ENCODE measurements at places on chromosomes 12 and 14. TPM values are rescaled to one million over a fixed set of nuclear protein-coding genes. Genes with fewer than 3 reads are reported as not detected.

Gene APOF
- not detected for total RNA-seq

Gene OTUB2
- total RNA-seq, result 9.6 TPM

Gene FAM90A1
- not detected for total RNA-seq

Gene BICDL1
- total RNA-seq, result 2.5 TPM

Gene DEPDC4
- total RNA-seq, result 8.3 TPM

- H3K36me3 ChIP-seq, result no peaks in the 10 kb centered on the region
- peak; percentile 37 for DNase-seq
- H3K4me3 ChIP-seq, result no peak overlapping the region
Observed at GRCh38 chr12:6843118-6843902, 2.6 kb downstream of the GNB3 start.

- H3K36me3 ChIP-seq, result no peaks in the 10 kb centered on the region
- DNase-seq, result no peak
Observed at GRCh38 chr14:104113631-104114420, 24.6 kb upstream of the KIF26A start.

DNA sequence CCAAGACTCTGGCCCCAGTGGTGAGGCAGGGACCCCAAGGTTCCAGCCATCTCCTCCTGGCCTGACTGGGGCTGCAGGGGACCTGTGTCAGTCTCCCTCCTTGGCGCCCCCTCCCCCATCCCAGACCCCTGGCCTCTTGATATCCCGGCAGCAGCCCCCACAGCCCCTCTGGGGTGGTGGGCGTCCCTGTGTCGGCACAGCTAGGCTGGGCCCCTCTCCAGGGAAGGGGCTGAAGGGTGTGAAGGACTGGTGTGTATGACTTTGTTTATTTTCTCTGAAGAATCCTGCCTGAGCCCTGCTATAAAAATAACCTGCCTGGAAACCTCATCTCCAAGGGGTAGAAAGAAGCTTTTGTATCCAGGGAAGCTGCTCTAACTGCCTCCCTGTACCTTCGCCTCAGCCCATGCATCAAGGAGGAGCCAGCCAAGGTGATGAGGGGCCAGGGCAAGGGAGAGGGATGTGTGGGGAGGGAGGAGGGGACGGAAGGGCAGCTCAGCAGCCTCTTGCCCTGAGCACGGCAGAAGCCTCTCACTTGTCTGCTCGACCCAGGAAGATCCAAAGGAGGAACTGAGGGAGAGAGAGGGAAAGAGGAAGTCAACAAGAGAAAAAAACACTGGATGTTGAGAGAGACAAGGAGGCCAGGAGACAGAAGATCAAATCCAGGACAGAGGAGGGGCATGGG lies 25.4 kb upstream of the COL2A1 start:
- peaks cover 30% of the 10 kb centered on the region for H3K27me3 ChIP-seq
- H3K4me3 ChIP-seq, result no peak overlapping the region
- no peak overlapping the region for H3K27ac ChIP-seq
- peaks cover 57% of the 10 kb centered on the region for H3K4me1 ChIP-seq
- no peaks in the 10 kb centered on the region for H3K36me3 ChIP-seq

DNA sequence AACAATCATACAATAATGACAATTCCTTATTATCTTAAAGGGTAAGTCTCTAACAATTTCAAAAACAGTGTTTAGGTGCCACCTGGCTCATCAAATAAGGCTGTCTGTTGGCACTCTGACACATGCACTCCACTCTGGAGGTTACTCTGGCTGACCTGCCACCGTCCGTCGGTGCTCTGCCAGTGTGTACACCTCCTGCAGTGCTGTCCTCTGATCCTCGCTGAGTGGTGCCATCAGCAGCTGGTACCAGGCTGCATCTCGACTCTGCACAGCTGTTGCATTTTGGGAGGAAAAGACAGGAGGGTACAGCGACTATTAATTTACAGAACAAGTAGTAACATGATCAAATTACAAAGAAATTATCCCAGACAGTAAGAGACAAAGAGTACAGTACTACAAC lies 63.9 kb downstream of the IPO8 start:
- H3K4me3 ChIP-seq, result no peak overlapping the region
- no peaks in the 10 kb centered on the region for H3K27me3 ChIP-seq
- peaks cover 3% of the 10 kb centered on the region for H3K4me1 ChIP-seq
- no peak for DNase-seq
- H3K27ac ChIP-seq, result no peak overlapping the region

DNA sequence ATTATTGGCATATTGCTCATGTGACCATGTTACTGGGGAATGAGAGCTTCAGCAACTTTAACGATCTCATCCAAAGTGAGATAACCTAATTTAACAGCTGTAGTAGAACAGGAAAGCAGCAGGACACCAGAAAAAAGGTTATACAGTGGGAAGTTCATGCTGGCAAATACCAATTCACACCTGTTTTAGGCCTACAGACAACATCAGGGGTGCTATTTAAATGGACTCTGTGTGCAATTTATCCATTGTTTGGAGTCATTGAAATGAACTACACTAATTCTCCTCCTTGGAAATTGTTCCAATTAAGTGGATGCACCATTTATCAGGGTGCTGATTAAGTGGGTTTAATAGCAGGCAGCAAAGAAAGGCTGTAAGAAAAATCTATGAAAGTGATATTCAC lies 424.4 kb upstream of the LMO3 start:
- H3K4me1 ChIP-seq, result peaks cover 24% of the 10 kb centered on the region
- peak; percentile 4 for DNase-seq
- no peaks in the 10 kb centered on the region for H3K36me3 ChIP-seq
- no peak overlapping the region for H3K4me3 ChIP-seq
- H3K27me3 ChIP-seq, result no peaks in the 10 kb centered on the region

DNA sequence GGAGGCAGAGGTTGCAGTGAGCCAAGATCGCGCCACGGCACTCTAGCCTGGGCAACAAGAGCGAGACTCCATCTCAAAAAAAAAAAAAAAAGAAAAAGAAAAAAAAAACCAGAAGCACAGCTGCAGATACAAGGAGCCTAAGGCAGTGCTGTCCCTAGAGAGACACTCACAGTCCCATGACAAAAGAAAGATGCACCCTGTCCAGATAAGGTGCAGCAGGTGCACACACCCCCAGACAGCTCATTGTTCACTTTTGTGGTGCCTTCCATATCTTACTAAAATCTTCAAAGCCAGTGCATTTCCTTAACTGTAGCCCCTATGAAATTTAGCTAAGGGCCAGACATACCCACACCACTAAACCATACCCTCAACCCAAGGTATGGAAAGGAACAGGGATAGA lies 7.7 kb upstream of the NRL start:
- no peaks in the 10 kb centered on the region for H3K4me1 ChIP-seq
- no peak for DNase-seq
- no peak overlapping the region for H3K4me3 ChIP-seq

GRCh38 chr12:124632519-124632984 lies 65.1 kb upstream of the NCOR2 start:
- no peak overlapping the region for H3K27ac ChIP-seq
- peak; percentile 50 for DNase-seq
- peaks cover 14% of the 10 kb centered on the region for H3K4me1 ChIP-seq
- H3K36me3 ChIP-seq, result no peaks in the 10 kb centered on the region

DNA sequence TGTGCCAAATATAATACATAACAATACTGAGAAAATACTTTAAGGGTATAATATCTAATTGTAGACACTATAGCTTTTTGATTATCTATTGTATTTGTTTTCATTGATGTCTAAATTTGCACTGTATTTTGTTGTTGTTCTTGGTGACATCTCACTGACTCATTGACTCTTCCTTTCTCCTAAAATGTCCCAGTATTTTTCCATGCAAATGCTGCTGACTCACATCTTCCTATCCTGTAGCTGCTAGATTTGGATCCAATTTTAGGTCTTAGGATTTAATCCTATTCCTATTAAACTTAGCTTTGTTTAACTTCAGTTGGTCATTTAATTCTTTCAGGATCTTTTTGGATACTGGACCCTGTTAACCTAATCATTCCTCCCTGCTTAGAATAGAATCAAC lies 148.5 kb downstream of the TMTC2 start:
- H3K27ac ChIP-seq, result no peak overlapping the region
- H3K4me3 ChIP-seq, result no peak overlapping the region
- no peaks in the 10 kb centered on the region for H3K36me3 ChIP-seq
- no peaks in the 10 kb centered on the region for H3K27me3 ChIP-seq
- no peak for DNase-seq
- H3K4me1 ChIP-seq, result peaks cover 4% of the 10 kb centered on the region

- no peaks in the 10 kb centered on the region for H3K36me3 ChIP-seq
- no peak for DNase-seq
- H3K4me1 ChIP-seq, result no peaks in the 10 kb centered on the region
- H3K27ac ChIP-seq, result no peak overlapping the region
- no peak overlapping the region for H3K4me3 ChIP-seq
- H3K27me3 ChIP-seq, result no peaks in the 10 kb centered on the region
Observed at GRCh38 chr12:90801776-90802175, 153.2 kb downstream of the CCER1 start.

DNA sequence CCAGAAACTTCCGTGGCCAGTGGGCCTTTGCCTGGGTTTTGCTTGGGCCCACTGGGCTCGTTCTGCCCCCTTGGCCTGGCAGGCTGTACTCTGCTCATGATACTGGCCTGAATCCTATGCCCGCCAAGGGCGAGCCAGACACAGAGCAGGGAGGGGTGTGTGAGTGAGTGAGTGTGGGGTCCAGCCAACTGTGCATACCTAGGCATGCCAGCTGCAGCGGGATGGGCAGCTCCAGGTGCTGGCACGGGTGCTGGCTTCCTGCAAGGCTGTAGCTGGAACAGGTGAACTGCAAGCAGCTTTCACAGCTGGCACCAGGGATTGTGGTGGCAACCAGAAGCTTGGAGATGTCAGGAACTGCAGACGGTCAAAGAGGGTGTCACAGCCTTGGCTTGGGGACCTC lies 1276.4 kb downstream of the SLC16A7 start:
- H3K4me1 ChIP-seq, result no peaks in the 10 kb centered on the region
- H3K36me3 ChIP-seq, result no peaks in the 10 kb centered on the region
- H3K27ac ChIP-seq, result no peak overlapping the region
- DNase-seq, result no peak

DNA sequence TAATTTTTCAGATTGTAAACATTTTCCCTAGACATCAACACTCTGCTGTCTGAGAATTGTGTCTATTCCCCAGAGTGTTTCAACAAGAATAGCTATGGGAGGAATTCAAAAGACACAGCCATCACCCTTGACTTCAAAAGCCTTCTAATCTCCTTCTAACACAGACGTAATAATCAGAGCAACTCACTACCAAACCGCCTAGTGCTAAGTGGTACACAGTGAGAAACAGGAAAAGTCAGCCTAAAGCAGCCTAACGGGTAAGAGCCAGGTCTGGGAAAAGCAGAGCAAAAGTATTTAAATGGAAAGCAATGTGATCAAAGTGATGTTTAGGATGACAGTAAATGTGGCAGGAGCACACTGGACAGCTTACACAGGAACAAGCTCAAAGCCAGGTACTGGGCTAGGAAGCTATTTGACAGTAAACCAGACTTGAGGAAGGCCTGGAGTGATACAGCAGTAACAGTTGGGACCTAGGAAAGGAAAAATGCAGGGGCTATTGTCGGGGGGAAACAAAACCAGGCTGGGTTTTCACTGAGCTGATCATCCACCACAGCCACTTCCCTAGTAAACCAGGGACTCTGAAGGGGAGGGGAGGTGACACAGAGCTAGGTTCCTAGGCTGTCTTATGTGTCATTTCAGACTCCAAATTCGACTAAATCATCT lies 29.4 kb downstream of the CORO1C start:
- H3K36me3 ChIP-seq, result peaks cover 16% of the 10 kb centered on the region
- peak overlapping the region; percentile 32 for H3K27ac ChIP-seq
- H3K27me3 ChIP-seq, result no peaks in the 10 kb centered on the region
- no peak for DNase-seq
- peaks cover 31% of the 10 kb centered on the region for H3K4me1 ChIP-seq
- no peak overlapping the region for H3K4me3 ChIP-seq

- no peak overlapping the region for H3K27ac ChIP-seq
- no peaks in the 10 kb centered on the region for H3K36me3 ChIP-seq
- no peaks in the 10 kb centered on the region for H3K27me3 ChIP-seq
- H3K4me3 ChIP-seq, result no peak overlapping the region
Observed at GRCh38 chr12:38448991-38449390, 132.4 kb downstream of the ALG10B start.

DNA sequence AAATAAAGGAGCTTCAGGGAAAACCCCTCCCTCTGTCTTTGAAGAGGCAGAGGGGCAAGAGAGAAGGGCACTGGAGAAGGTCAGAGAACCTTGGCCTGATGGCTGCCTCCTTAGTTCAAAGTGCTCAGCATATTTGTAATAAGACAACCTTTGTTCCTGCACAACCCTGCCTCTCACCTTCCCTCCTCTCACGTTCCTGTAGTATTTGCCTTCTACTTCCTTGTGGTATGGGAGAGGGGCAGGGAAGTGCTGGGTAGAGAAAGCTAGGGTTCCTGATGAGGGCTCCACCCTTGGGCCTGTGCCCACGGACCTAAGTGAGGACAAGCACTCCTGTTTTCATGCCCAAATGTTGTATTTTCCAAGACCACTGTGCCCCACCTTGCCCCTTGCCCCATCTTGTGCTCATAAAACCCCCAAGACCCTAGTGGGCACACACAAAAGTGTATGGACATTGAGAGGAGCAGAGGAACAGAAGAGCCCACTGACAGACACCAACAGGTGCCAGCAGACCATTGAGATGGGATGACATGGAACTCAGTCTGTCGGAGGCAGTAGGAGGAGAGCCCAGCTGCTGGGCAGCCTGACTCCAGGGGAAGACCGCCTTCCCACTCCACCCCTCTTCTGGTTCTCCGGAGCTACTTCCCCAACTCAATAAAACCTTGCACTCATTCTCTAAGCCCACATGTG lies 261.5 kb upstream of the CCDC196 start:
- no peak for DNase-seq
- no peaks in the 10 kb centered on the region for H3K4me1 ChIP-seq
- H3K36me3 ChIP-seq, result no peaks in the 10 kb centered on the region

- peak overlapping the region; percentile 92 for H3K4me3 ChIP-seq
- H3K27me3 ChIP-seq, result no peaks in the 10 kb centered on the region
- peak; percentile 84 for DNase-seq
- H3K4me1 ChIP-seq, result peaks cover 15% of the 10 kb centered on the region
- no peaks in the 10 kb centered on the region for H3K36me3 ChIP-seq
Observed at GRCh38 chr14:100237735-100238418, 1.1 kb upstream of the YY1 start.

- no peak overlapping the region for H3K27ac ChIP-seq
- peaks cover 5% of the 10 kb centered on the region for H3K4me1 ChIP-seq
- no peaks in the 10 kb centered on the region for H3K27me3 ChIP-seq
- no peak for DNase-seq
- no peak overlapping the region for H3K4me3 ChIP-seq
Observed at GRCh38 chr14:75520852-75521251, 1.4 kb upstream of the BATF start.

DNA sequence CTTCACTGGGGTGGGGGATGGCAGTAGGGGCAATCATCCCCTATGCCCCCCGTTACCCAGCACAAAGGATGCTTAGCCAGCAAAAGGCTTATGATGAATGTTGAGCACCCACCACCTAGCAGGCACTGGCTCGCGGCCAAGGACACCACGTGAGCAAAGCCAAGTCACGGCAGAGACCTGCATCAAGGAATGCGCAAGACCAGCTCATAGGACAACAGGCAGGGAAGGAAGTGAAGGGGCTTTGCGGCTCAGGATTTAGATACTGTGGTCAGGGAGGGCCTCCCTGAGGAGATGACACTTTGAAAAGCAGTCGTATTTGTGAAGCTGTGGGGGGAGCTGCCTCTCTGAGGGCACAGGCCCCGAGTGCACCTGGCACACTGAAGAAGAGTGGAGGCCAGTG lies 32.8 kb downstream of the SH2B3 start:
- H3K27me3 ChIP-seq, result no peaks in the 10 kb centered on the region
- no peak overlapping the region for H3K27ac ChIP-seq
- H3K36me3 ChIP-seq, result no peaks in the 10 kb centered on the region
- no peak overlapping the region for H3K4me3 ChIP-seq
- DNase-seq, result peak; percentile 21

- no peak overlapping the region for H3K27ac ChIP-seq
- no peak overlapping the region for H3K4me3 ChIP-seq
- H3K36me3 ChIP-seq, result peaks cover 46% of the 10 kb centered on the region
Observed at GRCh38 chr12:45930369-45930768, 60.0 kb downstream of the SCAF11 start.

GRCh38 chr12:49982246-49983087 lies 9.7 kb downstream of the AQP6 start:
- H3K4me1 ChIP-seq, result peaks cover 42% of the 10 kb centered on the region
- no peaks in the 10 kb centered on the region for H3K36me3 ChIP-seq
- H3K27me3 ChIP-seq, result no peaks in the 10 kb centered on the region
- DNase-seq, result no peak

Data from neural progenitor cell (in vitro differentiated cells).